Panc1 (cell line): ENCODE measurements at places on chromosomes 16 and 17. TPM values are rescaled to one million over a fixed set of nuclear protein-coding genes. Genes with fewer than 3 reads are reported as not detected.

DNA sequence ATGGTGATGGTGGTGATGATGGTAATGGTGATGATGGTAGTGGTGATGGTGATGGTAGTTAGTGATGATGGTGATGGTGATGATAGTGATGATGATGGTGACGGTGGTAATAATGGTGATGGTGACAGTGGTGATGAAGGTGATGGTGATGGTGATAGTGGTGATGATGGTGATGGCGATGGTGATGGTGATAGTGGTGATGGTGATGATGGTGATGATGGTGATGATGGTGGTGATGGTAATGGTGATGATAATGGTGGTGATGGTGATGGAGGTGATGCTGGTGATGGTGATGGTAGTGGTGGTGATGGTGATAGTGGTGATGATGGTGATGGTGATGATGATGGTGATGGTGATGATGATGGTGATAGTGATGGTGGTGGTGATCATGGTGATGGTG, 148.7 kb upstream of the TNRC6C start:
- DNase-seq = no peak

FOXJ1 gene
- 0.28 TPM for total RNA-seq

- DNase-seq = no peak
Observed at GRCh38 chr17:69828087-69828486, 246.9 kb upstream of the KCNJ16 start.

DNA sequence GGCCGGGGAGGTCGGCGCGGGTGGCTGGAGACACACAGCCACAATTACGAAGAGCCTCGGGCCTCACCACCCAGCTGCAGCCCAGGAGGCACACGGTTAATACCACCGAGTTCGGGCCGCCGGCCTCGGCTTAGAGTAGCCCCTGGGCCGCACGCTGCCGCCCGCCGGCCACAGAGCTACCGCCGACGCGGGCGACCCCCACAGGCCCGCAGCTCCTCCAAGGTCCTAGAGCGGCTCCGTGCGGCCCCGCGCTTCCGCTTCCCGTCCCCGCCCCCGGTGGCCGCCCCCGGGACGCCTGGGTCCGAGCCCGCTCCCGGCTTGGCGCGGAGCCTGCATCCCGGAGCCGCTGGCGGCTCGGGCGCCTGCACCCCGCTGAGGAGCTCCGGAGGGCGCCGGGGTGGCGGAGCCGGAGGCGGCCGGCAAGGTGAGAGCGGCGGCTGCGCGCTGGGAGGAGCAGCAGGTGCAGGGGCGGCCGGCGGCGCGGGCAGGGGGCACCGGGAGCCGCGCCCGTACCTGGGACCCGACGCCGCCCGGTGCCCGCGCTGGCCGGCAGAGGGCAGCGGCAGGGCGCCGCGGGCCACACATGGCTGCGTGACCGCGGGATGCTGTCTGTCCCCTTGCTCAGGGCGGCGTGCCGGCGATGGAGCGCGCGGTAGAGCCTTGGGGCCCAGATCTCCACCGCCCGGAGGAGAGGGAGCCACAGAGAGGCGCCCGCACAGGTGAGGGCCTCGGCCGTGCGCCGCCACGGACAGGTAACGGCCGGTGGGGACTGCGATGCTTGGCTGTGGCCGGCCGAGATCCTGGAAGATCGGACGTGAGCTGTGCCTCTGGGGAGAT, at the start of gene ZNF48:
Gene ZNF48, plus strand, starts transcription at position 266 of the 837 bp plus-strand sequence. Its CDS starts 375 bp downstream, at position 641.
- DNase-seq = no peak

GRCh38 chr17:15513856-15514459, 46.5 kb upstream of the CDRT4 start:
- DNase-seq = no peak

ETV4 gene
- 8.3 TPM for total RNA-seq

GRCh38 chr17:9071811-9072498, 50.6 kb downstream of the NTN1 start:
- no peak for DNase-seq

DNA sequence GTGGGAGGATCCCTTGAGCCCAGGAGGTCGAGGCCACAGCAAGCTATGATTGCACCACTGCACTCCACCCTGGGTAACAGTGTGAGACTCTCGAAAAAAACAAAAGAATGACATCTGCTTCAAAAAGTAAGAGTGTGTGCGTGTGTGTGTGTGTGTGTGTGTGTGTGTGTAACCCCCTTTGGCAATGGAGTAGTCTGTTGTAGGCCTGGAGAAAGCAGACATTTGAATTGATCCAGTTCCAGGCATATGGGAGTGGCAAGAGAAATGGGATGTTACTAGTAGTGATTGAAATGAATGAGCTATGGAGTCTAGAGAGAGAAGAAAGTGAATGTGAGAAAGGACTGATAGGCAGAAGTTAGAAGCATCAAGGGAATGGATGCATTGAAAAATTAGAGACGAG, 9.9 kb downstream of the CASC3 start:
- DNase-seq = no peak

REXO5 gene
- 13.6 TPM for total RNA-seq

GRCh38 chr16:12258861-12259645, 282.5 kb downstream of the SNX29 start:
- no peak for DNase-seq

GRCh38 chr17:65523411-65523810, 38.0 kb downstream of the AXIN2 start:
- no peak for DNase-seq

DNA sequence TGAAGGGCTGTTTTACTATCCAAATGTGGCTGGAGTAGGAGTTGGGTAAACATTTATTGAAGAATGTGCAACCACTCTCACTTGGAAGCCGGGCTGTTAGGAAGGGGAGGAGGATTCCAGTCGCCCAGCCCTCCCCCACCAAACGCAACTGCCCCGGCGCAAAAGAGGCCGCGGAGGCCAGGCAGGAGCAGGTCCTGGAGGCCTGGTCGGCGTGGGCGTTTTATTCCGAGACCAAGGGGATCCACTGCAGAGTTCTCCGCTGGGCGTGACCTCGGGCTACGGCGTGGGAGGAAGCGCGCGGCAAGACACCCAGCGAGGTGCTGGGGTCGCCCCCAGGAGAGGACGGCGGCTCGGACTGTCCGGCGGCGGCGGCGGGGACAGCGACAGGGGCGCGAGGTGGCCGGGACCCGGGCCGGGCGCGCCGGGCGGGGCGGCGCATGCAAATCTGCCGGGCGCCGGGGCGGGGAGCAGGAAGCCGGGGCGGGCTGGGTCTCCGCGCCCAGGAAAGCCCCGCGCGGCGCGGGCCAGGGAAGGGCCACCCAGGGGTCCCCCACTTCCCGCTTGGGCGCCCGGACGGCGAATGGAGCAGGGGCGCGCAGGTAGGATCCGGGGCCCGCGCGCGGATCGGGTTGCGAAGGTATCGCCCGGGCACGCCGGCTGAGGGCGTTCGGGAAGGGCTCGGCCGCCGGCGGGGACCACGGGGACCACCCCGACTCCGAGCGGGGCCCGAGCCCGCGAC, at the start of gene IL4R:
Gene IL4R, plus strand, starts transcription at position 553 of the 739 bp plus-strand sequence. CDS start 26,230 bp downstream, outside the sequence.
- DNase-seq = no peak

DNA sequence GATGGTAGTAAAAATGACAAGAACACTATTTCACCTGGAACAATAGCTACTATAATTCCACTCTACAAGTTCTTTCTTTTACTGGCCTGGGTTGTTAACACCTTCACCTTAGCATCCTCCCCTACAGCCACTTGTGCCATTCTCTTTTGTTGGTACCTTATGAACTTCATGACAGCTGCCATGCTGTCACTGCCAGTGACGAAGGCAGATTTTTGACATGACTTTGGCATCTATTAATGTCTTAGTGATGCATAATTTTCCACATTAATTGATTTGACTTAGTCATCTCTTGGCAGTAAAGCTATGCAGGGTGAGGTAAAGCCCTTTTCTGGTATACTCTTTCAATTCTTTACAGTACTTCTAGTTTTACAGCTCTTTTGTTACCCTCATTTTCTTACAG, 207.9 kb downstream of the TANC2 start:
- no peak for DNase-seq

GRCh38 chr16:68345351-68345810, 34.6 kb downstream of the PRMT7 start:
- DNase-seq = no peak

DNA sequence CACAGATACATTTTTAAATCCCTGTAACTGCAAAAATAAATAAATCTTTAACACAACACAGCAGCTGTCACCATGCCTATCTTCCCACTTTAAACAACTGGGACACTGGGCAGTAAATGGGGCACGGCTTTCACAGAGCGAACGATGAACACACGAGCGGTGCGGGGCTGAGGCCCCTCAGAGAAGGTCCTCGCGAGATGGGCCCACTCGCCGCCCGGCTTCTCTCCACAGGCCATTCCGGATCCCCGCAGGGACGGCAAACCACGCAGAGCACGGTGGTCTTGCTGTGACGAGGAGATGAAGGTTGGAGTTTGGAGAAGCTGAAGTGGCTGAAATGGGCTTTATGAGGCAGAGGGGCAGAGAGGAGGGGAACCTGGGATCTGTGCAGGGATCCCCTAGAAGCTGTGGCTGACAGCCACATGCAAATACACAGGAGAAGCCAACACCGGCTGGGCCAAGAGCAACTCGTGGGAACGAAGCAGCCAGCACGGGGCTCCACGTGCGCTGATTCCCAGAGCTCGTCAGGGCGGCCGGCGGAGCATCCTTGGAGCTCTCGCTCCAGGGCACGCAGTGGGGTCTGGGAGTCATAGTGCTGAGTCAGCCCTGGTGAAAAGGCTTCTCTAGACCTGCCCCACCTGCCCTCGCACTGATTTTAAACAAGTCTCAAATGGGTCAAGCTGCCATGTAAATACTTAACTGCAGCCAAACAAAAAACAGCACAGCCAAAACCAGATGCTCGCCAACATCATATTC, 31.7 kb downstream of the CCDC57 start:
- no peak for DNase-seq

HIC1 gene
- total RNA-seq = 1.4 TPM

- DNase-seq = no peak
Observed at GRCh38 chr17:72345088-72345487, 224.3 kb downstream of the SOX9 start.

DNA sequence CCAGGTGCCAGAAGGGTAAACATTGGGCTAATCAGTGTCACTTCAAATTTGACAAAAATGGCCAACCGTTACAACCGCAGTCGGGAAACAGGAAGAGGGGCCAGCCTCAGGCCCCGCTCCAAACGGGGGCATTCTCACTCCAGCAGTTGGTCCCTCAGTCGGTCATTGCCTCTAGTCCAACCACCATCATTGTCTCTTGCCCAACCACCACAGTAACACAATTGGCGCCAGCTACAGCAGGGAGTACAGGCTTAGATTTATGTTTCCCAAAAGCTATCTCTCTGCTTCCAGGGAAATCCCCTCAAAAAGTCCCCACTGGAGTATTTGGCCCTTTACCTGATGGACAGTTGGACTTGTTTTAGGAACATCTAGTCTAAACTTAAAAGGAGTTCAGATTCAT, 20.3 kb downstream of the ALOX15B start:
- DNase-seq = no peak

IGF2BP1 gene
- total RNA-seq = 109 TPM

DNA sequence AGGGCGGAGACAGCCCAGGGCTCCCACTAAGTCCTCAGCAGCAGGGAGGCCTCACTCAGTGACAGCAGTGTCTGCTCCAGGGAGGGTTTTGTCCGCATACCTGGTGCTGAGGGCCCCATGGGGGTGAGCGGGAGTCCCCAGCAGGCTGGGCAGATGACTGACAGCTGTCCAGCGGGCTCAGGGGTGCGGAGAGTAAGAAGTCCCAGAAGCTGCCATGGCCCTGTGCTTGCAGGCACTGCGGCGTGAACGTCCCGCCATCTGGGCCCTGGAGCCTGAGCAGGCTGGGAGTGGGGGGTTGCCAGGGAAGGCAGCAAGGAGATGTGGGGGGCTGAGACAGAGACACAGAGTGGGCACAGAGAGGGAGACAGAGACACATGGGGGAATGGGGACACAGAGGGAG, 20.1 kb downstream of the CACNA1G start:
- no peak for DNase-seq

GRCh38 chr17:42883802-42884558, 16.6 kb upstream of the G6PC1 start:
- DNase-seq = no peak

DNA sequence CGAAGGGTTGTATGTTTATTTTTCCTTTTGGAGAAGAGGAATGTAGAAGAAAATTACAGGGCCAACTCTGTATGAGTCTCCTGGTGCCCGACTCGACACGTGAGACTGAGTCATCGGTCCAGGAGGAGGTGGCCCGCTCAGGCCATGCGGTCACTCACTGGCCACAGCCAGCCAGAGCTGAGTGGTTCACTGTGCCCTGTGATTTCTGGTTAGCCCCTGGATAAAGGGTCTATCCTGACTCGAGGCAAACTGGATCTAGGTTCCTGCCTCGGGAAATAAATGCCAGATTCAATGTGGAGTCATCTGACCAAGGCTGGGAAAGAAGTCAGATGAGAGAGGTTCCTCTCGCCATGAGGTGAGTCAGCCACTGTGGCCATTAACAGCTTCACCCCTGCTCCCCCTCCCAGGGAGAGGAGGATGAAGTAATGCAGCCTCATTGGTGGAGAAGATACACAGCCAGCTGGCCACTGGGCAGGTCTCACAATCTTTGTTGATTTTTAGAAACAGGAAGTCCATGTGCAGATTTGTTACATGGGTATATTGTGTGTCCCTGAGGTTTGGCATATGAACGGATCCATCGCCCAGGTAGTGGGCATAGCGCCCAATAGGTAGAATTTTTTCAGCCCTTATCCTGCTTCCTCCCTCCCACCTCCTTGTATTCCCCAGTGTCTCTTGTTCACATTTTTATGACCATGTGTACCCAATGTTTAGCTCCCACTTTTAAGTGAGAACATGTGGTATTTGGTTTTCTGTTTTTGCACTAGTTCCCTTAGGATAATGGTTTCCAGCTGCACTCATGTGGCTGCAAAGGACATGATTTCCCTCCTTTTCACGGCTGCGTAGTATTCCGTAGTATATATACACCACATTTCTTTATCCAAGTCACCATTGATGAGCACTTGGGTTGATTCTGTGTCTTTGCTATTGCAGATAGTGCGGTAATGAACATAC, 21.7 kb upstream of the USP36 start:
- peak; percentile 81 for DNase-seq

- no peak for DNase-seq
Observed at GRCh38 chr17:77347544-77347943, 206.8 kb downstream of the SEC14L1 start.

DNA sequence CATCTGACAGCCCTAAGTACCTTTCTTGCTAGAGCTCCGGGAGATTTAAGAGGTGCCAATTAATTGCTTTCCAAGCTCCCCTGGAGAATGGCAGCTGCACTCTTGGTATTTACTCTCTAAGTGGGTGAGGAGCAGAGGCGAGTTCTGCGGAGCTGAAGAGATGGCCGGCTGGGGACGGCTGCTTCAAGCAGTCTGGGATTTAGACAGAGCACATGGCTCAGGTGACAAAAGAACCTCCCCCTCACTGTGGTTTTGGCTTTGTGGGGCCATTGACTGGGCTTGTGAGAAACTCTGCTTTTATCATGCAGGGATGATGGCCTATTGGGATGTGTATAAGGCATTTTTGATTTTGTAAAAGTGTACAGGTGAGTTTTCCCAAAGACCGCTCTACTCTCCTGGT, 239.3 kb upstream of the EEF2KMT start:
- no peak for DNase-seq

GRCh38 chr17:16281351-16281750, 64.3 kb downstream of the PIGL start:
- no peak for DNase-seq
